ENCODE measurements at places on chromosomes 16 and 17.
A peak's percentile ranks its signal among the peaks of the same experiment; 100 is the strongest.

DNA sequence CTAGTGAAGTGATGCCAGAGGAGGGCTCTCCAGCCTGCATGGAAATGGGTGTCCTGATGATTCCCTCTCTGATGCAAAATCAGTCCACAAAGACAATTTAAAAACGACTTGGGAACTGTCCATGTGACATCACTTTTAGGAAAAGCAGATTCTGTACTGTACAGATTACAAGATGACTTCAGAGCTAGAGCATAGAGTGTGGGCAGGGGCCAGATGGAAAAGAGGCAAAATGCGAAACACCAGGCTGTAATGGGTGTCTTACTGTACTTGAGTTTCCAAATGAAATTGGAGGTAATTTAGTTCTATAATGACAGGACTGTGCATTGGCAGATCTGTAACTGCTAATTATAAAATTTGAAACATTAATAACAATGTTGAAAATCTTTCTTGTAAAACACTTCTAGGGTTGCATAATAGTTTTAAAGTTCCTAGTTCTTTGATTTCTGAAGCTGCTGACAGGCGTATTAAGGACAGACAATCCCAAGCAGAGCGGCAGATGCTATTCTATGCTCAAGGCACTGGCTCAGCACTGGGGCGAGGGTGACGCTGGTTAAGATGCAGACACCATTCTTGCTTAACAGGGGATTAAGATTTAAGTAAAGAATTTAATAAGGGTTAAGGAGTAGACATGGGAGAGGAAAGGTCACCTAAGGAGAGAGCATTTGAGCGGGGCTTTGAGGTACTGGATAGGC is 29.6 kb downstream of the OGFOD1 start:
- DNase-seq: no peak

DNA sequence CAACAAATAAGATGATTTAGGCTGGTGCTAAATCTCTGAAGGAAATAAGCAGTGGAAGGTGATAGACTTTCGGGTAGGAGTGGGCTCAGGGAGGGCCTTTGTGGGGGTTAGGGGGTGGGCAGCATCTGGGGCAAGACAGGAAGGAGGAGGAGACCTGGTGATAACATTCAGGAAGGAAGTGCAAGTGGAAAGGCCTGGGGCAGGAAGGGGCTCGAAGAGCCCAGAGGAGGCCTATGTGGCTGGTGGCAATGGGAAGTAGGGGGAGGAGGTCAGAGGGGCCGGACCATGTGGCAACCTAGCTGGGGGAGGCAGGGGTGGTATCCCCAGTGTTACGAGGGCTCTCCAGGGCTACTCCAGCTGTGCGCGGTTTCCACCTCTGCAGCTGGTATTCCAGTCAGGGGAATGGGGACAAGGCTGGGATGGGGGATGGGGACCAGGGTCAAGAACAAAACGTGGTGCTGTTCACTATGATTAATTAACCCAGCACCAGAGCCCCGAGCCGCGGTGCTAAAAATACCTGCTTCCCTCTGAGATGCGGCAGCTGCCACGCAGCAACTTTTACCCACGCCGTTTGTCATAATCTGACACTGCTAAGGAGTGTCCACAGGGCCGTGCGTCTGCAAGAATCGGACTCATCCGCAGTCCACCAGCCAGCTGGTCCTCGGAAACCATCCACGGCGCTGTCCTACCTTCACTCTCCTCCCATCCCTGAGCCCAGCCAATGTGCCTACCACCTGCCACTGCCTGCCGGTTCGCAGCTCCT is 5.2 kb upstream of the CCDC182 start:
- DNase-seq: no peak

DNA sequence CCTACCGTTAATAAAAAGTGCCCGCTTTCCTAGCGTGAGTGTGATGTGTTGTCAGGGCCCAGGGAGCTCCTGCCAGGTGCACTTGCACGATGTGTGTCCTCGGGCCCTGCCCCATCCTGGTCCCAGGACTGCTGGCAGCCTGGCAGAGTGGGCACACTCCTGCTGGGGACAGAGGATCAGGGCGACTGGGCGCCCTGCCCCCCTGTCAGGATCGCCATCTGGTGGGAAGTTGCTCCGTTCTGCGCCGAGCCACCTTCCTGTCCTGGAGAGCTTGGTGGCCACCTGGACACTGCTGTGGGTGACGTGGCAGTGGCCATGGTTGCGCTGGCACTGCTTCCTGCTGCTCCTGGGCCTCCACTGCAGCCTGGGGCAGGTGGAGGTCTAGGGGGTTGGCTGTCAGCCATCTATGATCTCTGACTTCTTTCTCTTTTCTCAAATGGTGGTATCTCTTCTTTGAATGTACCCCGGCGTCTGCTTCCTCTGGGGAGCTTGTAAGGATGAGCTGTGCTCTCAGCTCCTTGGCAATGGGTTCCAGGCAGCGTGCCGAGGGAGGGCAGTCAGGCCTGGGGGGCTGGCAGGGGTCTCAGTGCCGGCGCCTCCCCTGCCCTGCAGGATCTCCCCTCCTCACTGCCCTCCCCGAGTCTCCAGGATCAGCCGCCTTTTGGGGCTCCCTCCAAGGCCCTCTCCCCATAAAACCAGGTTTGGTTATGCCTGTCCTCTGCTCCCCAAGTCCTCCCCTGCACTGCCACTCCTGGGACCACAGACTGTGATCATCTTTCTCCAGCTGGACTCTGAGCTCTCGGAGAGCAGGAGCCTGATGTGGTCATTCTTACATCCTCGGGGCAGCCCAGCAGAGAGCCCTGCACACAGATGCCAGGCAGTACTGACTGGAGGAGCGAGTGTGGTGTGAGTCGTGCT is 76.9 kb downstream of the AMFR start:
- no peak for DNase-seq

DNA sequence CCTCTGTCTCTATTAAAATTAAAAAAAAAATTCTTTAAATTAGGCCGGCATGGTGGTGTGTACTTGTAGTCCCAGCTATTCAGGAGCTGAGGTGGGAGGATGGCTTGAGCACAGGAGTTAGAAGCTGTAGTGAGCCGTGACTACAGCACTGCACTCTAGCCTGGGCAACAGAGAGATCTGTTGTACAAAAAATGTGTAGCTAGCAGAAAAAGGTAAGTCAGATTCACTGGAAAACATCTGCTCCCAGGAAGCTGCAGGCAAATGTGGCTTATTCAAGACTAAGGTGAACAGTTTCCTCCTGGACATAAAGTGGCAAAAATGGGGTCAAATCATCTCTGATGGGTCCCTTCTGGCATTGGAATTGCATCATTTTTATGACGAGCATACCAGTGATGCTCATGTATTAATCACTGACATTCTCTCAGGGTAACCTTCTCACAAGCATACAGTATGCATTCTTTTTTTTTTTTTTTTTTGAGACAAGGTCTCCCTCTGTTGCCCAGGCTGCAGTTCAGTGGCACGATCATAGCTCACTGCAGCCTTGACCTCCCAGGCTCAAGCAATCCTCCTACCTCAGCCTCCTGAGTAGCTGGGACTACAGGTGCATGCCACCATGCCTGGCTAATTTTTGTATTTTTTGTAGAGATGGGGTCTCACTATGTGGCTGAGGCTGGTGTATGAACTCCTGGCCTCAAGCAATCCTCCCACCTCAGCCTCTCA is 48.7 kb downstream of the CPPED1 start:
- DNase-seq: no peak

GRCh38 chr17:46020023-46020761 is 21.1 kb downstream of the STH start:
- no peak for DNase-seq

DNA sequence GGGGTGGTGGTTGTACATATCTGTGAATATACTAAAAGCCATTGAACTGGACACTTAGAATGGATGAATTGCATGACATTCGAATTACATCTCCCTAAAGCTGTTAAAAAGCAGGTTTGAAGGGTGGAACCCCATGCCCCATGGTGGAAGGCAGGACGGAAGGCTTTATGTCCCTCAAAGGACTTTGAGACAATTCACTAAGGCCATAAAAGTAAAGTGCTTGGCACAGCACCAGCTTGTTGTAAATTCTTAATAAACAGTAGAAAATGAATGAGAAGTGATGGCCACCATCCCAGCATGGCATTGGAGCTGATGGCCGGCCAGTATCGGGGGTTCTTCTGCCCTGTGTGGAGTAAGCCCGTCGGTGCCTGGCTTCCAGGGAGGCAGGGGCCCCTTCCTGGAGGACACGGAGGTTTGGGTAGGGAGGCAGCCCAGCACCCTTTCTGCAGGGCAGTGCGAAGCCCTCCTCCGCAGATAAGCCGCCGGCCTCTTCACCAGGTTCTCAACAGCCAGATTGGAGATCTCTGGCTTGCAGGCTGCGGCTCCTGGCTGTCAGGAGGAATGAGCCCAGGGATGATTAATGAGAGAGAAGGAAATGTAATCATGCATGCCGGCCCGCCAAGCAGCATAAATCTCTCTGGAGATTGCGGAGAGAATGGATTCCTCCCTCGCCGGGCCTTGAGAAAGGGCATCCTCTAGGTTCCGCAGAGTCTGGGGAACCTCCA is 346.9 kb downstream of the FOXL1 start:
- DNase-seq: no peak

GRCh38 chr17:8223356-8224126 is 13.2 kb upstream of the AURKB start:
- peak; percentile 60 for DNase-seq

- no peak for DNase-seq
Observed at GRCh38 chr17:62398891-62399290, 18.5 kb downstream of the EFCAB3 start.

DNA sequence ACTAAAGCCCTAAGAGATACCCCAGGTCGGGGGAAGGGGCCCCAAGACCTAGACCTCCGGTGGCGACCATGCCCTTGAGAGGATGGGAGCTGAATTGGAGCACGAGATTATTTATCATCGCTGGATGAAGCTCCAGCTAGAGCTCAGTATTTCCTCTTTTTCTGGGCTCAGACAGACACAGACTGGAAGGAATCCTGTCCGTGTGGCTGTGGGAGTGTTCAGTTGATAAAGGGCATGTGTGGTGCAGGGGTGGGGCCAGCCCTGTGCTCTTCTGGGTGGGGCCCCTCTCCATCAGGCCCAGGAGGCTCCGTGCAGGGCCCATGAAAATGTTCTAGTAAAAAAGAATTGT is 6.3 kb upstream of the CBX4 start:
- DNase-seq: no peak

DNA sequence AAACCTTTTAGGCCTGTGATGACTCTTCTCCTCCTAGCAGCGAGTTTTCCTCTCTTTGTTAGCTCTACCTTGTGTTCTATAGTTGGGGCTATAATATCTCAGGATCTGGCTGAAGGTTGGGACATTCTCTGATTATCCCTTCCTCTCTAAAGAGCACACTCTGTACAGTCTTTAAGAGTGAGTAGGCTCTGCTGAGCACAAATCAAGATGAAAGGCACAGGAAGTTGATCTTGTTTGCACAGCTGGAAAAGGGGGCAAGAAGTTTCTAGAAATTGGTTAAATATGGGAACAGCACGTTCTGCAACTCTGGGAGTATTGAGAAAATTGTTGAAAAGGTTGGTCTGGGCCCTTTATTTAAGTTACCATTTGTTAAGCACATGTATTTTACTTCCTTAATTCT is 240.9 kb downstream of the CDH11 start:
- no peak for DNase-seq

DNA sequence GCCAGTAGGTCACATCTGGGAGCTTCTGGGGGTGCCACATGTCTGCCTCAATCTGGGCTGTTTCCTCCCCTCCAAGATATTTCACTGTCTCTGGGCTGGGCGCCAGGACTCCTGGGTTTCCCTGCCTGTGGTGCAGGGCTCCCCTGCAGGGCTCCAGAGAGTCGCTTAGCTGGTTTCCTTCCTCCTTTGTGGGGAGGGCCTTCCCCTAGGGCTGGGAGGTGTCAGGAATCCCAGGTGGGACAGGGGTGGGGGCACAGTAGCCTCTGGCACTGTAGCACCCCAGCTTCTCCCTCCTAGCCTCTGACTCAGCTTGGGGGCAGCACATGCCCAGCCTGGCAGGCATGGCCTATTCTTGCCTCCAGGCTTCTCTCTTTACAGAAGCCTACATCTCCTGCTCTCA is 2.6 kb downstream of the RARA start:
- DNase-seq: no peak

DNA sequence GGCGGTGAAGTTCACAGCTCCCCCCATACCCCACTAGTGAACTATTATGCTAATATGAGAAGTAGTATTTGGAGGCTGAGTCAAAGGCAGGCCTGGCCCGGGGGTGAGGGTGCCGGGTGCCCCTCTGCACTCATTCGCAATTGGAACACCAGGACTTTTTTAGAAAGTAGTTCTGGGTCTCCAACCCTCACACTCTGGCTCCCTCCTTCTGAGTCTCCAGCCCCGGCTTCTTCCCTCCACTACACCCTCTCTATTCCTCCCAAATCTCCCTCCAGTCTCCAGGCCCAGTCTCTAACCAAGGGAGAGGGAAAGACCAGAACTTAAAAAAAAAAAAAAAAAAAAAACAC is 11.3 kb upstream of the HOXB2 start:
- DNase-seq: no peak

- DNase-seq: no peak
Observed at GRCh38 chr17:43768943-43769342, 9.8 kb downstream of the DUSP3 start.

GRCh38 chr17:58367461-58367860 is 15.5 kb upstream of the SUPT4H1 start:
- no peak for DNase-seq

DNA sequence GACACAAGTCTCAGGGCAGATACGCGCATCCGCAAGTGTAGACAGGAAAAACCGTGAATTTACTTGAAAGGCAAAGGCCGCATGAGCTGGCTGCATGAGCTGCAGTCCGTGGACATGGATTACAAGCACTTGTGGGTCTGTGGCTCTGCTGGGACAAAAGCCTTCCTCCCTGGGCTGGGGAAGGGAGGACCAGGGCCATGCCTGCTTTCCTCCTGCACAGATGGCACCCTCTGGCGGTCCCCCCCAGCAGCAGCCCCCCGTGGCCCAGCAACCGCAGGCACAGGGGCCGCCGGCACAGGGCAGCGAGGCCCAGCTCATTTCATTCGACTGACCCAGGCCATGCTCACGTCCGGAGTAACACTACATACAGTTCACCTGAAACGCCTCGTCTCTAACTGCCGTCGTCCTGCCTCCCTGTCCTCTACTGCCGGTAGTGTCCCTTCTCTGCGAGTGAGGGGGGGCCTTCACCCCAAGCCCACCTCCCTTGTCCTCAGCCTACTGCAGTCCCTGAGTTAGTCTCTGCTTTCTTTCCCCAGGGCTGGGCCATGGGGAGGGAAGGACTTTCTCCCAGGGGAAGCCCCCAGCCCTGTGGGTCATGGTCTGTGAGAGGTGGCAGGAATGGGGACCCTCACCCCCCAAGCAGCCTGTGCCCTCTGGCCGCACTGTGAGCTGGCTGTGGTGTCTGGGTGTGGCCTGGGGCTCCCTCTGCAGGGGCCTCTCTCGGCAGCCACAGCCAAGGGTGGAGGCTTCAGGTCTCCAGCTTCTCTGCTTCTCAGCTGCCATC is 1.7 kb upstream of the MRPL12 start:
- no peak for DNase-seq

- no peak for DNase-seq
Observed at GRCh38 chr16:84032458-84033178, 10.0 kb downstream of the SLC38A8 start.

- DNase-seq: peak; percentile 7
Observed at GRCh38 chr17:41697122-41697962, 8.7 kb downstream of the EIF1 start.

DNA sequence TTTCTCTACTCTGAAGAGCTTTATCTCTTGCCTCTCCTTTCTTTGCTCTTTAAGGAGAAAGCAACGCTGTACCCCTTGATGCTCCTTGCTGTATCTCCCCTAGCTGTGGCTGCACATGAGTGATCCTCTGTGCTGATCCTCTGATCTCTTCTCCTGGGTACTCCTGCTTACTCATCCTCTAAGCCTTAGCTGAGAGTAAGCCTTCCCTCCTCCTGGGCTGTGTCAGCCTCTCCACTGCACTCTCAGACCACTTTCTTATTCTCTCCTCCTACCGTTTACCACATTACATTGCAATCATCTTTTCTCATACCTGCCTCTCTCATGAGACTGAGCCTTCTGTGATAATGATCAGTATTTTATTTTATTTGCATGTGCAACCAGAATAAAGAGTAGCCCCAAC is 25.1 kb downstream of the SOX9 start:
- DNase-seq: no peak
